ENCODE measurements at places on chromosomes 16 and 17.

DNA sequence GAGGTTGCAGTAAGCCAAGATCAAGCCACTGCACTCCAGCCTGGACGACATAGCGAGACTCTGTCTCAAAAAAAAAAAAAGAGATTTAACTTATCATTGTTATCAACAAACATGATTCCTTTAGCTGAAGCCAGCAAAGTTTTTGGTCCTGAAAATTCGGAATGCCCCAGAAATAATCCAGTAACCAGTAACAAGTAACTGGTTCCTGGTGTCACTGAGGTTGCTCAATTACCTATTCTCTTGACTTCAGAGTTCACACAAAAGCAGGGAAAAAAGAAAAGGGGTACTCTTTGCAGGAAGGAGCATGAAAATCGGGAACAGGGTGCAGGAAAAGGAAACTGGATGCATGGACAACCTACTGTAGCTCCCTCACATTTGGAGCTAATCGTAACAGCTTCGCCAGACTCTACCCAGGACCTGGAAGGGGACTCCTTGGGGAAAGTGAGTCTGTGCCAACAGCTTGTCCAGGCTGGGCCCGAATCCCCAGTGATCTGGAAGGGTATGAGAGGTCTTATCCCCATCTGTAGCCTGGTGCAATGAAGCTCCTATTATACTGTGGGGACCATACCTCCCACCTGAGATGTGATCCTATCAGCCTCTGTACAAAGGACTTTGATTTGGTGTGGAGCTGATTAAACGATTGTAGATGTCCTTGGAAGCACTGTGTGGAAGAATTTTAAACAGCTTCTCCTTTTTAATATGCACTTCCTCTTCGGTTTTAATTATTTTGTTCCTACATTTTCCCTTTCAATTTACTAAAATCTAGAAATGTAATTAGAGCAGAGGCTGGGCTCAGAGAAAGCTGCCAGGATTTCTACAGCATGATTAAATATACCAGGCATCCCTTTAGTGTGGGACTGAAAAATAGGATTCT lies 3.4 kb upstream of the SPOP start:
- DNase-seq, result no peak

DNA sequence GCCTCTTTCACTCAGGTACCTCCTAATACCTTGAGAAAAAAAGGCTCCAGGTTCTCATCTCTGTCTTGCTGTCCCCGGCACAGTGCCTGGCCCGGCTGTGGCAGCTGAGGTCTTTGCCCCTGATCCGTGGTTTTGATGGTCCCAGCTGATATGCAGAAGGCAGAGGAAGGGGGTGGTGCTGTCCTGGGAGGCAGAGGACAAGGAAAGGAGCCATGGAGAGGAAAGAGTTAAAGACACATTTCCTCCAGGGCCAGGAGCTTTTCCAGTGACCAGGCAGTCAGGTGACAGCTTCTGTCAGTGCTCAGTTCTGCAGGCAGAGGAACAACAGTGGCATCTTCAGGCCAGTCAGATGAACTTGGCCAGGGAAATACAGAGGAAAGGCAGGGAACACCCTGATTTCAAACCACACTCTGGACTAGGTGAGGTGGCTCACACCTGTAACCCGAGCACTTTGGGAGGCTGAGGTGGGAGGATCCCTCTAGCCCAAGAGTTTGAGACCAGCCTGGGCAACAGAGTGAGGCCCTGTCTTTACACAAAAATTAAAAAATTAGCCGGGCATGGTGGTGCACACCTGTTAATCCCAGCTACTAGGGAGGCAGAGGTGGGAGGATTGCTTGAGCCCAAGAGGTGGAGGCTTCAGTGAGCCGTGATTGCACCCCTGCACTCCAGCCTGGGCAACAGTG lies 3.3 kb upstream of the COG1 start:
- DNase-seq, result no peak

DNA sequence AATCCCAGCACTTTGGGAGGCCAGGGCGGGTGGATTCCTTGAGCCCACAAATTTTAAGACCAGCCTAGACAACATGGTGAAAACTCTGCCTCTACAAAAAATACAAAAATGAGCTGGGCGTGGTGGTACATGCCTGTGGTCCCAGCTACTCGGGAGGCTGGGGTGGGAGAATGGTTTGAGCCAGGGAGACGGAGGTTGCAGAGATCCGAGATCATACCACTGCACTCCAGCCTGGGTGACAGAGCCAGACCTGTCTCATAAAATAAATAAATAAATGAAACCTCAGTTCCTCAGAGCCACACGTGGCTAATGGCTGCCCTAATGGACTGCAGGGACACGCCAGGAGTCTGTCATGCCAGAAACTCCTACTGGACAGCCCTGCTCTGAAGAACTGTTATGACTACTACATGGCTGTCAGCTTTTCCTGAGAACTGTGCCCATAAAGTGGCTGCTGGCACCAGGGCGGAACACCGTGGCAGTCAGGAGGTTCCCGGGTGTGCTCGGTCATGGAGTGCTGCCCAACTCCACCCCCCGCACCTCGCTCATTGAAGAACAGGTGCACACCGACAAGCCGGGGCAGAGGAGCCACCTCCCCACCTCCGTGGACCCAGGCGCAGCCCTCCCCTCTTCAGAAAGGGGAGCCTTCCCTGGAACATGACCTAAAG lies 4.3 kb downstream of the TMEM11 start:
- DNase-seq, result no peak

GRCh38 chr16:1424028-1424427 lies 3.5 kb upstream of the UQCC4 start:
- peak; percentile 17 for DNase-seq

GRCh38 chr16:11507991-11508390 lies 78.7 kb downstream of the LITAF start:
- DNase-seq, result no peak

DNA sequence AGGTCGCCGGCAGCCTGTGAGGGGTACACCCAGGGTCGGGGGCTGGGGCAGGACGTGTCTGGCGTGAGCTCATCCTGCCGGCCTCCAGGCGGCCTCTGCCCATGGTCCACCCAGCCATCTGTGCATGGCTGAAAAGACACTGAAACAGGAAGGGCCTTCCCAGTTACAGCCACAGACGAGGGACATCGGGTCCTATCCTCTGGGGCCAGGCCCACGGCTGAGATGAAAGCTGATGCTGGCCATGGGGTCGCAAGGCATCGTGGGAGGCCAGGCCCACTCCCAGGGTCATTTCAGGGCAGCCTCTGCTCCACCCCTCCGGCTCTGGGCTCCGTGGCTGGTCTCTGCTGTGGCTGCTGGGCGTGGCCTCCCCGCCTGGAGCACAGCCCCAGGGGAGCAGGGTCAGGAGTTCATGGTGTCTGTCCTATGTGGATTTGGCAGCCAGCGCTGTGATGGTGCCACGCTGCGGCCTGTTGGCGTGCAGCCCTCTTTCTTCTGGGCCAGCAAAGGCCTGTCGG lies 16.6 kb upstream of the ATP6V0C start:
- DNase-seq, result no peak
